Neuronal stem cell (in vitro differentiated cells): ENCODE measurements at places on chromosomes 6 and 20.

DNA sequence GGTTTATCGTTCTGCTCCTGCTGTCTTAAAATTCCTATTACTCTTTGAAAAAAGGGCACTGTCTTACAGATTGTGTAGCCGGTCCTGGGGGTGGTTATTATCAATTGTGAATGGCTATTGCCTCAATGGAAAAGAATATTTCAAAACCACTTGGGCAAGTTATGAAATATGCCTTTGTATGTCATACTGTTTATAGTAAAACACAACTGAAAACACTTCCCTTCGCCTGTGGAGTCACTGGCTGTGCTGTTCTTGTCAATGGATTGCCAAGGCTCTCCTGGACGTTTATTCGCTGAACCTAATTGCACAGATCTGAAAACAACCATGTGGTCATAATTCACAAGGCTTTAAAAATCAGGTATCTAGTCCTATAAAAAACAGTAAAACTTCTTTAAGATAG lies 47.8 kb upstream of the TAGAP start:
- DNase-seq = no peak
- no peak overlapping the region for H3K4me3 ChIP-seq
- no peaks in the 10 kb centered on the region for H3K27me3 ChIP-seq

DNA sequence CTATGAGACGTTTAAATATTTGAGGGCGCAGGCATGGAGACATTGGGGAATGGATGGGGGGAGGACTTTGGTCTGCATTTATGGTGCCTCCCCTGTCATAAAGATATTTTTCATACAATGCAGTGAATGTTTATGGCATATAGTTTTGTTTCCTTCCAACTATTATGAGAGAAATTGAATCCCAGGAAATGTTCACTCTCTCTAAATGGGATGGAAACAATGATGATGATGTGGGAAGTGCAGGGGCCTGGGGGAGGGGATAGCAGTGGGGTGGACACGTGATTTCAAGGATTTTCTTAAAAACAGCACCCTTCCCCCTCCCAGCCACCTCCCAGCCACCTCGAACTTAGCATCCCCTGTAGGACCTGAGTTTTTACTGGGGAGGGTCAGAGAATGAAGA lies 69.9 kb downstream of the TOX2 start:
- no peaks in the 10 kb centered on the region for H3K27me3 ChIP-seq
- H3K36me3 ChIP-seq = no peaks in the 10 kb centered on the region
- DNase-seq = no peak
- H3K4me1 ChIP-seq = no peaks in the 10 kb centered on the region

- no peaks in the 10 kb centered on the region for H3K36me3 ChIP-seq
- no peaks in the 10 kb centered on the region for H3K4me1 ChIP-seq
- no peak for DNase-seq
- H3K27ac ChIP-seq = no peak overlapping the region
Observed at GRCh38 chr6:165930668-165931214, 236.9 kb downstream of the TBXT start.

DNA sequence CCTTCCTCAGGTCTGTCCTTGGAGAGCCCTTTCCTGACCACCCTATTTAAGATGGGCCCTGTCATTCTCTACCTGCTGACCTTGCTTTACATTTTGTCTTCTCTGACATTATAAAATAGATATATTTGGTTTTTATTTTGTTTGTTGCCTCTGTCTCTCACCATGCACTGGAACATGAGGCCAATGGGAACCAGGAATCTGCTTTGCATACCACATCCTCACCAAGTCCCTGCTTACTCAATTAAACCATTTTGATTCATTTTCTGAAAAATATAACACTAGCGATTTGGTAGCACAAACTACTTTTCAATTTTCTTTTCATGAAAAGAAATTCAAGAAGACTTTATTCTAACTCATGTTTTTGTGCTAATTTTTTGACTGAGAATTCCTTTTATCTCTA lies 32.8 kb upstream of the POPDC3 start:
- H3K4me1 ChIP-seq = no peaks in the 10 kb centered on the region
- no peak overlapping the region for H3K4me3 ChIP-seq
- H3K27me3 ChIP-seq = no peaks in the 10 kb centered on the region
- no peak overlapping the region for H3K27ac ChIP-seq
- no peak for DNase-seq

DNA sequence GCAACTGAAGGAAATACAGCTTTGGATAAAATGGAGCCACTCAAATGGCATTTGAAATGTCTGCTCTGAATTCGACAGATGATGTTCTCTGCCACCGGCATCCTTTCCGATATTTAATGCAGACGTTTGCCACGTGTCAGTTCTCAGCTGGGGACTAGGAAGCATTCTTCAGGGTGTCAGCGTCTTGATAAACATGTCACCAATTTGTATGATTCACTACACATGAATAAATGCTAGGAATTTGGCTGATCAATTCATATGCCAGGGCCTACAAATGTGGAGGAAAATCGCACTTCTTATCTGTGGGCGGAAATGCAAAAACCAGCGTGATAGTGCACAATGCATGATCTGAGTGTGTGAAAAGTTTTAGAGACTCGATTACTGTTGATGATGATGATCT lies 169.5 kb downstream of the SLC24A3 start:
- H3K27ac ChIP-seq = no peak overlapping the region
- no peaks in the 10 kb centered on the region for H3K4me1 ChIP-seq
- DNase-seq = no peak
- no peaks in the 10 kb centered on the region for H3K36me3 ChIP-seq

GRCh38 chr20:38321959-38322598 lies 18.1 kb downstream of the BPI start:
- H3K36me3 ChIP-seq = no peaks in the 10 kb centered on the region
- H3K27me3 ChIP-seq = no peaks in the 10 kb centered on the region
- peak; percentile 36 for DNase-seq
- H3K27ac ChIP-seq = no peak overlapping the region

DNA sequence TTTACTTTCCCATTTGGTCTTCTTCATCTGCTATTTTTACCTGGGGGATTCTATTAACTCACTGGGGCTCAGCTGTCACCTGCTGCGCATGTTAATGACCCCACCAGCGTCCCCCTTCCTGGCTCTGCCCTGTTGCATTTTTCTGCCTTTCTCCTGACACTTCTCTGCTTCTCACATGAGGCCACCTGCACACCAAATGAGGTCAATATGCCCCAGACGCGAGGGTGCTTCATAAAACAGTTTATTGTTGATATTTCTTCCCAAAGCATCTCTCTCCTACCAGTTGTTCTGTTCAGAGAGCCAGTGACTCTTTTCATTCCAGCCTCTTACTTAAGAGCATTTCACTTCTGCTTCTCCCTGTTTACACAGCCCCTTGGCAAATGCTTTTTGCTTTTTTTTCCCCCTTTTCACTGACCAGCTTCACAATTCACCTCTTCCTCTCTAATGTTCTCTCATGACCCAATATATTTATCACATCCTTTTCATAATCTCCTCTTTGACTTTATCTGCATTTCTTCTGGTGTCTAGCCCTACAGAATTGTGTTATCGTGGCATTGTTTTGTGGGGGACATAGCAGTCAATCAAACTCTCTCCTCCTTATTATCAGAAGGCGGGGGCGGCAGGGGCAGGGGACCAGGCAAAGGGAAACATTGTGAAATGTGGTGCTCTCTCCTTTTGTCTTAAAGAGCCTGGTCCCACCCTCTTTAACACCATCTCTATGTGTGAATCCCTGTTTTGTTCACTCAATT lies 545.8 kb upstream of the CITED2 start:
- H3K27me3 ChIP-seq = no peaks in the 10 kb centered on the region
- H3K36me3 ChIP-seq = no peaks in the 10 kb centered on the region
- no peak for DNase-seq
- no peak overlapping the region for H3K4me3 ChIP-seq
- peak overlapping the region; percentile 39 for H3K27ac ChIP-seq

GRCh38 chr6:16570946-16571345 lies 190.3 kb downstream of the ATXN1 start:
- no peak overlapping the region for H3K27ac ChIP-seq
- no peak overlapping the region for H3K4me3 ChIP-seq
- no peak for DNase-seq
- H3K36me3 ChIP-seq = no peaks in the 10 kb centered on the region

DNA sequence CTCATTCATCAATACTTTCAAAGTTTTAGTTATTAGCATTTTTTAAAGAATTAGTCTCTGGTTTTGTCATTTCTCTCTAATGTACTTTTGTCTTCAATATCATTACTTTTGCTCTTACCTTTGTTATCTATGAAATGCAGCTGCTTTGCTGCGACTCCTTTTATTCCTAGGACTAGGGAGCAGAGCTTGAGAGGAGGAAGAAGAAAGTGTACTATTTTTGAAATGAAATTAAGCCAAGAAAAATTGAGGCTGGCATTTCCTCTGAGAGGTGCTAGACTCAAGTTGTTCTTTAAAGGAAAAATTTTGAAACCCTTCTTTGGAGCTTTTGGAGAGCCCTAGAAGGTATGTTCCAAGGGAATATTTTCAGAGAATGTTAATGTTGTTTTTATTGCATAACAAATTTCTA lies 48.3 kb upstream of the MRAP2 start:
- H3K27me3 ChIP-seq = no peaks in the 10 kb centered on the region
- H3K27ac ChIP-seq = no peak overlapping the region
- no peaks in the 10 kb centered on the region for H3K36me3 ChIP-seq
- H3K4me1 ChIP-seq = no peaks in the 10 kb centered on the region
- no peak for DNase-seq
- no peak overlapping the region for H3K4me3 ChIP-seq

DNA sequence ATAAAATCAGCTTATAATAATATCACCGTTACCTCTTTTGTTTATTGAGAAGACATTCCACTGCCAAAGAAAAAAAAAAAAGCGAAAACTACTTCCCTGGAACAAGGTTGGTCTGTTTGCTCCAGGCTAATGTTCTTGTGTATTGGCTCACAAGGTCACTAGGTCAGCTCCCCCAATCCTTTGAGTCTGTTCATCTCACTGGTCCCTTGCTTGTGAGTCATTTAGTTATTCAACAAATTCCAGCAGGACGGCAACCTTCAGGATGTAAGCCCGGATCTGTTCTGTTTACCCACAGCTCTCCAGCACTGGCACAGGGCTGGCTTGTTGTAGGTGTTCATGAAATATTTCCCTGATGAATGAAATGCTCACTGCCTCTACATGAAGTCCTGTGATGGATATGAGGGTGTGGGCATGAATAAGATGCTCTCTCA lies 3.3 kb downstream of the ARHGAP40 start:
- no peaks in the 10 kb centered on the region for H3K4me1 ChIP-seq
- no peaks in the 10 kb centered on the region for H3K36me3 ChIP-seq
- H3K27ac ChIP-seq = no peak overlapping the region
- H3K27me3 ChIP-seq = no peaks in the 10 kb centered on the region
- no peak overlapping the region for H3K4me3 ChIP-seq

GRCh38 chr6:129713806-129714333 lies 3.9 kb upstream of the ARHGAP18 start:
- peaks cover 7% of the 10 kb centered on the region for H3K4me1 ChIP-seq
- no peak for DNase-seq
- no peak overlapping the region for H3K27ac ChIP-seq
- no peaks in the 10 kb centered on the region for H3K36me3 ChIP-seq
- no peaks in the 10 kb centered on the region for H3K27me3 ChIP-seq

- H3K4me1 ChIP-seq = peaks cover 8% of the 10 kb centered on the region
- H3K4me3 ChIP-seq = peak overlapping the region; percentile 91
- peak overlapping the region; percentile 97 for H3K27ac ChIP-seq
- DNase-seq = peak; percentile 53
- no peaks in the 10 kb centered on the region for H3K27me3 ChIP-seq
- no peaks in the 10 kb centered on the region for H3K36me3 ChIP-seq
Observed at GRCh38 chr6:42783177-42783875, 1.5 kb downstream of the BICRAL start.

DNA sequence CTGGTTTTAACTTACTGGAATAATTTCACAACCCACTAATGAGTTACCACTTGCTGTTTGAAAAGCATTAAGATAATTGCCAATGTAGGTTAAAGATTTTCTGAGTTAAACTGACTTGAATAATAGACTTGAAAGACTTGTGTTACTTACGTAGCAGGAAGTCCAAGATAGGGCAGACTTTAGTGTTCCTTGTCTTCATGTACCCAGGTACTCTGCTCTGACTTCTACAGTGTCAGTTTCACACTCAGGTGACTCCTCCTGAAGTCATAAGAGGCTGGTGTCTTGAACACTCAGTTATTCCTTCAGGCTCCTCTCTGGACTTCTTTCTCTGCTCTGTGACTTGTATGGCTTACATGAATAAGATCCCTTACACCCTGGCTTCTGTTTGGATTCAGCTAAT lies 76.3 kb upstream of the SGK1 start:
- no peaks in the 10 kb centered on the region for H3K4me1 ChIP-seq
- no peak overlapping the region for H3K4me3 ChIP-seq
- H3K27me3 ChIP-seq = no peaks in the 10 kb centered on the region
- H3K36me3 ChIP-seq = no peaks in the 10 kb centered on the region
- H3K27ac ChIP-seq = no peak overlapping the region

- H3K36me3 ChIP-seq = no peaks in the 10 kb centered on the region
- DNase-seq = no peak
- peaks cover 27% of the 10 kb centered on the region for H3K27me3 ChIP-seq
Observed at GRCh38 chr6:31572041-31572911, at the start of gene LTA. TSS of gene LTA (plus strand) at chr6:31572289. CDS start at chr6:31572743, 454 bp downstream.

- H3K4me1 ChIP-seq = no peaks in the 10 kb centered on the region
- DNase-seq = no peak
- H3K27me3 ChIP-seq = no peaks in the 10 kb centered on the region
- H3K36me3 ChIP-seq = no peaks in the 10 kb centered on the region
Observed at GRCh38 chr20:40251284-40251932, 437.6 kb downstream of the MAFB start.

DNA sequence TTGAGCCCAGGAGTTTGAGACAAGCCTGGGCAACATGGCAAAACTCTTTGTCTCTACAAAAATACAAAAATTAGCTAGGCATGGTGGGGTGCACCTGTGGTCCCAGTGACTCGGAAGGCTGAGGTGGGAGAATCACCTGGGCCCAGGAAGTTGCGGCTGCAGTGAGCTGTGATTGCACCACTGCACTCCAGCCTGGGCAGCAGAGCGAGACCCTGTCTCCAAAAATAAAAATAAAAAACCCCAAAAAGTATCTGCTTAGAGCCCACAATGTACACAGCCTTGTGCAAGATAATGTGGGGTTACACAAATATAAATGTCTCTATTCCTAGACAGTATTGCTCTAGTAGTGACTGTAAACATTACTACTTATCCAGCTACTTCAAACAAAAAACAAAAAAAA lies 5.9 kb downstream of the ESF1 start:
- no peak for DNase-seq
- no peak overlapping the region for H3K27ac ChIP-seq
- H3K27me3 ChIP-seq = no peaks in the 10 kb centered on the region
- no peak overlapping the region for H3K4me3 ChIP-seq

DNA sequence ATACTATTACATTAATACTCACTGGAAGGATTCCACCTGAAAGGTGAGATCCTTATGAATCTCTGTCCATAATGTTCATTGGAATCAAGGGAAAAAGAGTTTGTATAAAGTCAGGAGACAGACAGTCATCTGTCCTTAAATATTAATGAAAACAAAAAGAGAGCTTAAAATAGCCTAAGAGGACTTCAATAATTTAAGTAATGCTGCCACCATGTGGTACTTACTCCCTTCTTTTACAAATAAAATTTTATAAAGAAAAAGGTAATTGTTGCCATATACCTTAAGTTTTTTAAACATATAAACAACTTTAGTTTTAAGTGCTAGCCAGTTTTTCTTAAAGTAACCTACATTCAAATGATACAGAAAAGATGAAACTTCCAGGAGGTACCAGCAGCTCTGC lies 5.1 kb downstream of the BLOC1S5 start:
- H3K27ac ChIP-seq = no peak overlapping the region
- DNase-seq = no peak
- no peak overlapping the region for H3K4me3 ChIP-seq
- peaks cover 2% of the 10 kb centered on the region for H3K4me1 ChIP-seq
- H3K36me3 ChIP-seq = peaks cover 6% of the 10 kb centered on the region

GRCh38 chr6:47396401-47397069 lies 81.1 kb upstream of the CD2AP start:
- DNase-seq = no peak
- H3K27ac ChIP-seq = no peak overlapping the region
- H3K27me3 ChIP-seq = no peaks in the 10 kb centered on the region
- H3K36me3 ChIP-seq = no peaks in the 10 kb centered on the region
- H3K4me3 ChIP-seq = no peak overlapping the region
